ENCODE measurements at places on chromosomes 6 and 20. TPM values are rescaled to one million over a fixed set of nuclear protein-coding genes. Genes with fewer than 3 reads are reported as not detected.

Gene CTCFL
- not detected for polyA plus RNA-seq

Gene C6orf47
- 28.1 TPM for polyA plus RNA-seq

Gene SLC26A8
- not detected for polyA plus RNA-seq

Gene ATP9A
- polyA plus RNA-seq, result 0.20 TPM

Gene ANGPT4
- not detected for polyA plus RNA-seq

Gene GCLC
- 25.6 TPM for polyA plus RNA-seq

All from IgD-negative memory B cell (primary cell).